NK-92 treated with Interleukin-12 subunit alpha and Interleukin-12 subunit beta, amount 100 ng/mL, for 24 hours (cell line): ENCODE measurements at places on chromosomes 12 and 14.

DNA sequence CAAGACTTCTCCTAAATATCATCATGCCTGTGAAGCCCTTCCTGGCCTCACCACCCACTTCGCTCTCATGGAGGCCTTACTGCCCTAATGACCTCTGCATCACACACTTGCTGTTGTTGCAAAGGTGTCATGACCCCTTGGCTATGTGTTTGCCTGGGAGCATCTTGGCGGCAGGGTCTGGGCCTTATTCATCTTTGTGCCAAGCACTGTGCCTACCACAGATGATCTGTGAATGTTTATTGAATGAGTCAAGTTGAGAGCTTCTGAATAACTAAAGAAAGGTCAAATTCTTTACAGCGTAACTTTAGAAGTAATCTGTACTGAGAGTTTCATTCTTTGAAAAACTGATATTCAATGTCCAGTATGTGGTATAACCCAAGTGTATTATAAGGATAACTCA, 113.3 kb downstream of the TTC8 start:
- no peak for DNase-seq

GRCh38 chr12:23707270-23707669, 242.2 kb downstream of the SOX5 start:
- DNase-seq: no peak

DNA sequence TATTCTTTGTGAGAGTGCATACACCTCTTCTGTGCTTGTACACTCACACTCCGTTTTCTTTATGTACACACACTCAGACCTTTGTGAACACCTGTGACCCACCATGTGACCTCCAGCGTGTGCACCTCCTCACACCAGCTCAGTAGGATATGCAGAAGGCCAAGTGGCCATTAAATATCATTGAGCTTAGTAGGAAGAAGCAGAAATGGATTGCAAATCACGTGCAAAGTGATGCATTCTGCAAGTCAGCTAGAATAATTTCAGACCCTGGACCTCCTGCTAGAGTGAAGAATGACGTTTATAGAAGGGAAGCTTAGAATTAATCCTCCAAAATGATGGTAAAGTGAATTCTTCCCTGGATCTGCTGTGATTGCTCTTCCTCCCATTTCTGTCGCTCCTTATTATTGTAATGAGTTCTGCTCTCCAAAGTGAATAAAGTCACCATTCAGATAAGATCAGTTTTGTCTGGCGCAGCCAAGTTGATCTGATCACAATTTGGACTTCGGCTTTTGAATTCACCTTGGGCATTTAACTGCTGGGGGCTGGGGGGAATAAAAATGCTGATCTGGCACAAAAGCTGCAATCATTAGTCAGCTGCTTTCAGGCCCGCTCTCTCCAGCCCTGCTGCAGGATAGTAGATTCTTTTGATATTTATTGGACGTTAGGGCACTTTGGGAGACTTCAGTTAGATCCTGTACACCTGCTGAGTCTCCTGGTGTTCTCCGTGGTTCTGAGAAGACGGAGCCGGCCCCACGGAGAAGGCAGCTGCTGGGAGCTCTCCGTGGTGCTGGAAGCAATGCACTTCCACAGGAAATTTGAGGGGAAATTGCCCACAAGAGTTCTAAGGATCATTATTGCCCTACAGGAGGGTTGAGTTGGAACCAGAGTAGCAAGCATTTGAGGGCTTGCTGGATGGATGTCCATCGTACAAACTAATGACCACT, 12.4 kb upstream of the NRXN3 start:
- no peak for DNase-seq

GRCh38 chr12:27635349-27635972, 60.8 kb upstream of the REP15 start:
- no peak for DNase-seq

DNA sequence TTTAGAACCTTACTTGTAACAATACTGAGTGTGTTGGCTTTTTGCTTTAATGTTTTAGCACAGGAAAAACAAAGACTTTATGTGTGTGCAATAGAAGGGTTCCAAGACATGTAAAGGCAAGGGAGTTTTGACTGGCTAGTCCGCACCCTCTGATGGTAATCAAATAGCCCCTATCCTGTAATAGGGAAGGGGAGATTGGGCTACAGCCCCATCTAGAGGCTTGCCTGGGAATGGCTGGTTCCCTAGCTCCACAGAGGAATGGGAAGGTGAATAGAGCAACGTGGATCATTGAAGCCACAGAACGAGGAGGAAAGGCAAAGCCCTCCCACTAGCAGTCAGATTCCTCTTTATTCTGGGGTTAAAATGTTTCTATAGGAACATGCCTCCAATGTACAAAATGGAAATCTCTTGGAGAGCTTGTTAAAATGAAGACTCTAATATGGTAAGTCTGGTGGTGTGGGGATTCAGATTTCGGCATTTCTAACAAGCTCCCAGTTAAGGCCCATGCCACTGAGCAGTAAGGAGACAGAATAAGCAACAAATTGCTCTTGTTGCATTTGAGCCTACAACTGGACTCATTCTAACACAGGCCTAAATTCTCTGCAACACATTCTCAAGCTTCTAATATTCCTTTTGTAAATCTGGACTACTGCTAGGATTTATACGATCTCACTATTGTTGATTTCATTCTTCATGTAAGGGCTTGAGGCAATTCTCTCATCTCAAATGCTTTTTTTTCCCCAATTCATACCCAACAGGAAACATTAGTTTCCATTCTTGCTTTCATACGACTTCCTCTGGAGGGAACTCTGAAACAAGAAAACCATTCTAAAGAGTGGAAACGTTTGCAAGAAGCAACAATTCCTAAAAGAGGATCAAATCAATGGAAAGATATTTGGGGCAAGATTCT, 57.1 kb downstream of the NIN start:
- no peak for DNase-seq

GRCh38 chr14:64826333-64826732, 53.4 kb downstream of the SPTB start:
- DNase-seq: no peak

DNA sequence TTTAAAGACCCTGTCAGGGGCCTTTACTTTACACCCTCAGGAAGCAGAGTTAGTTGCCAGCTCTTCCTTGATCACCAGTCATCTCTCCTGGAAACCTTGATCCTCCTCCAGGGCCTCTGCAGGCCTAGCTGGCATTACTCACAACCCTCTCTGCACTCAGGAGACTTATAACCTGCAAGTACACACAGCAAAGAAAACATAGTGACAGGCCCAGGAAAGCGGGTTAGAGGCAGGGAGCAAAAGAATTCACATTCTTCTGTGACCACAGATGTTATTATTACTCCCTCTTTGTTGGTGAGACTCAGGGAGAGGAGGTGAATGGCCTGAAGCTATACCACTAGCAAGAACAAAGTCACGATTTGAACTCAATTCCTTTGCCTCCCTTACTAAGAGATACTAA, 87.4 kb downstream of the OR11H12 start:
- DNase-seq: no peak

- DNase-seq: no peak
These were observed 28.4 kb upstream of the MON2 start for GRCh38 chr12:62438098-62438692.

DNA sequence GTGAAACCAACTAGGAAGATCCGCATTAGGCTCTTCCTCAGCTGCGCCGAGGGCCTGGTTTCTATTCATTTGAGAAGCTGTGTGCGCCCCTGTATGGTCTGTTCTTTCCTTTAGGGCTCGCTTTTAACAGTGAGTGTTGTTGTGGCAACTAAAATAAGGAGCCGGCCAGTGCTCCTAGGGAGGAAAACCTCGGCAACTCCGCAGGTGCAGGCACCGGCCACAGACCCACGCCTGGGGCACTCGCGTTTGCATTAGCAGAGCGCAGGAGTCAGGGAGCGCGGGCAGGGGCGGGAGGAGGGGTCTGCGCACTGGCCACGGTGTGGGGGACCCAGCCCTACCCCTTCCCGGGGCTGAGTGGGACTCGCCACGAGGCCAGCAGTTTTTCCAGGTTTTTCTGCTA, 50.5 kb downstream of the STX2 start:
- no peak for DNase-seq

DNA sequence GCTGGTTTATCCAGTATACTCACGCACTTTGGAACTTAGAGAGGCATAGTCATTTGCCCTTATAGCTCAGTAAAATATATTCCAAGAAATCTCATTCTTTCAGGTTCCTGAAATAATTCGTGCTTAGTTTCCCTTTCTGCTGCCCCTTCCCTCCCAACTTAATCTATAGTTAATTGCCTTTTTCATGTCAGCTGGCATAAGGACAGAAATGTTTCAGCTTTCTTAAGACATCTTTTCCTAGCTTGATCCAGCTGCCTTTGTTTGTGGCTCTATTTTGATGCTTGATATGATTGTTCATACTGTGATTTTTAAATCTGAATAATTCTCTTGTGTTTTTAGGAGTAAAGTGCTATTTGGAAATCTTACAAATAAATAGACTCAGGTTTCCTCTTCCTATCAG, 120.0 kb upstream of the SEL1L start:
- DNase-seq: no peak

DNA sequence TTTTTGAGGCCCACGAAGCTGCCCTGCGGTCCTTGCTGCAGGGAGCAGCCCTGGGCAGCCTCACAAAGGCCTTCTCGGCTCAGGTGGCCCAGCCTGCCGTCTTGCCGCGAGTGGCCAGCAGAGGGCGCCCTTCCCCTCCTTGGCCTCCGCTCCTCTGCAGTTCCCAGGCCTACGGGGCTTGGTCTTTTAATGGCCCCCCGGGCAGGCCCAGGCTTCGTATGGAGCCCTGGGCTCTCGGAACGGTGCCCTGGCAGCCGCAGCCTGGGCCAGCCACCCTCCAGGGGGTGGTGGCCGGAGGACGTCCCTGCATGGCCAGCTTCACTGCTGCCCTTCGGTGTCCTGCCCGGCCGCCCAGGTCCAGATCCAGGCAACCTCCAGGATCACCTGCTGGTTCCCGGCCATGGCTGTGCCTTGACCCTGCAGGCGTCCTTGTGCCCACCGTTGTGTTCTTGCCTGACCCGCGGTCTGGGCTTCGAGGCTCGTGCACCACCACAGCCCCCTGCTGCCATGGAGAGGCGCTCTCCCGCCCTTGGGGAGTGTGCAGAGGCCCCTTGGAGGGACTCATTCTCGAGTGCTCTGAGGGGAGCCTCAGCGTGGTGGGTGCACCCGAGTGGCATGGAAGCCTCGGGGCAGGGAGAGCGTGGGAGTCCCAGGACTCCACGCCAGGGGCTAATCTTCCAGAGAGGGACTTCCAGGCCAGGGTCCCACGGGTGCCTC, 9.4 kb downstream of the ASPG start:
- DNase-seq: peak; percentile 30

DNA sequence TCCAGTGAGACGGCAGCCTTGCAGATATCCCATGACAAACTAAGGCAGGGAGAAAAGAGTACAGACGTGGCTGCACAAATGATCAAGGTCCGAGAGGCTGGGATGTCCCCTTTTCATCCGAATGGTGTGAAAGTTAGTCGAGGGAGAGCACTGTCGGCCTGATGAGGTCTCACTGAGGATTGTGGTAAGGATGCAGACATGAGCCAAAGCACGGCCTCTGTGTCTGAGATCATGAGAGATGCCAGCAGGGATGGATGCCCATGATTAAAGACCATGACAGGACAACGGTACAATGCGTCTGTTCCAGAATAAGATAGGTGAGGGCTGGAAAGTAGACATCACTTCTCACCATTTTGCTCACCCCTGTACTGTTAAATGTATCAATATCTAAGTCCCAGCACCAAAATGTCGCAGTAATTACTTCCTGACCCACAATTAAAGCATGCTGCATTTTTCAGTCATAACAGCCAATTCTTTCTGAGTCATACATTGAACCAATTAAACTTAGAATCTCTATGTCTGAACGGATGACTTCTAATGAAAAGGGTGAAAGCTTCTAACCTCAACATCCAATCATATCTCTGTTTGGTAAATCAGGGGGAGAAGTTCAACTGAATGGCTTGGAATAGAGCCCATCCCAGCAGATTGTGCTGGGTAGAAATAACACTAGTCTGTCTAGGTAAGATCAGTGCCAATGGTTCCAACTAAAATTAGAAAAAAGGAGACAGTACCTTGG, 249.6 kb upstream of the SOX5 start:
- DNase-seq: no peak
